ENCODE measurements at places on chromosomes 13 and 19. TPM values are rescaled to one million over a fixed set of nuclear protein-coding genes. Genes with fewer than 3 reads are reported as not detected.

The ITGBL1 gene
- 1.4 TPM for total RNA-seq

The SYCN gene
- total RNA-seq: not detected

The PLVAP gene
- not detected for total RNA-seq

The CGB8 gene
- total RNA-seq: 3.5 TPM

The IGFL4 gene
- 0.33 TPM for total RNA-seq

The TYK2 gene
- 27.3 TPM for total RNA-seq

The NEK5 gene
- total RNA-seq: 0.08 TPM

The AMER2 gene
- not detected for total RNA-seq

The GPR4 gene
- total RNA-seq: 0.12 TPM

The NLRP11 gene
- 0.05 TPM for total RNA-seq

The PABPC3 gene
- total RNA-seq: 0.10 TPM

The STX10 gene
- total RNA-seq: 44.6 TPM

The CD177 gene
- total RNA-seq: 0.09 TPM

The FAM83E gene
- total RNA-seq: 0.07 TPM

The DCT gene
- not detected for total RNA-seq

The ZFP30 gene
- 8.4 TPM for total RNA-seq

The TMC4 gene
- 1.7 TPM for total RNA-seq

The GTF2F1 gene
- 59.1 TPM for total RNA-seq

The MEIS3 gene
- total RNA-seq: 39.1 TPM

The ANKRD24 gene
- total RNA-seq: 0.26 TPM

The TLE2 gene
- total RNA-seq: 2.4 TPM

The SPACA4 gene
- not detected for total RNA-seq

The KATNAL1 gene
- 4.4 TPM for total RNA-seq

The LINGO3 gene
- total RNA-seq: not detected

The ZSWIM9 gene
- total RNA-seq: 7.2 TPM

All from A549 treated with CORT108297 at 1 μM for 4 hours (cell line).